ENCODE measurements at places on chromosomes 5 and 9.

GRCh38 chr5:6840136-6840793 lies 127.0 kb downstream of the TENT4A start:
- no peak for DNase-seq

DNA sequence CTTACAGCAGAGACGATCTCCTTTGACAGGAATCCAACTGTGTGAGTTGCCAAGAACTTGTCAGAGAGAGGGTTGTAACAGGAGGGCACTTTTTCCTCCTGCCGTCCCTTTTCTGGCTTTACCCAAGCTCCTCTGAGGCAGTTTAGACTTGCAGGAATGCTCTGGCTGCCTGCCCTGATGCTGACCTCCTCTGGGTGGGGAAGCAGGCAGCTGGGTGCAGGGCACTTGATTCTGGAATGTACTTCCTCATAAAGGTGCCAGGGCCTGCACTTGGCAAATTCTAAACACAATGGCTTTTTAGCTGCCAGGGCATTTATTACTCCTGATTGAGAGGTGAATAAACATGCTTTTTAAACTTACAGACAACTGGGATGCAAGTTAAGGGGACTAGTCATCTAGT lies 190.4 kb downstream of the EPB41L4A start:
- DNase-seq = no peak

- DNase-seq = no peak
Measured at GRCh38 chr9:81690251-81690851, 1.0 kb upstream of the TLE1 start.

GRCh38 chr9:131111186-131111853 lies 14.1 kb upstream of the NUP214 start:
- no peak for DNase-seq

GRCh38 chr9:131117762-131118145 lies 7.6 kb upstream of the NUP214 start:
- DNase-seq = no peak

DNA sequence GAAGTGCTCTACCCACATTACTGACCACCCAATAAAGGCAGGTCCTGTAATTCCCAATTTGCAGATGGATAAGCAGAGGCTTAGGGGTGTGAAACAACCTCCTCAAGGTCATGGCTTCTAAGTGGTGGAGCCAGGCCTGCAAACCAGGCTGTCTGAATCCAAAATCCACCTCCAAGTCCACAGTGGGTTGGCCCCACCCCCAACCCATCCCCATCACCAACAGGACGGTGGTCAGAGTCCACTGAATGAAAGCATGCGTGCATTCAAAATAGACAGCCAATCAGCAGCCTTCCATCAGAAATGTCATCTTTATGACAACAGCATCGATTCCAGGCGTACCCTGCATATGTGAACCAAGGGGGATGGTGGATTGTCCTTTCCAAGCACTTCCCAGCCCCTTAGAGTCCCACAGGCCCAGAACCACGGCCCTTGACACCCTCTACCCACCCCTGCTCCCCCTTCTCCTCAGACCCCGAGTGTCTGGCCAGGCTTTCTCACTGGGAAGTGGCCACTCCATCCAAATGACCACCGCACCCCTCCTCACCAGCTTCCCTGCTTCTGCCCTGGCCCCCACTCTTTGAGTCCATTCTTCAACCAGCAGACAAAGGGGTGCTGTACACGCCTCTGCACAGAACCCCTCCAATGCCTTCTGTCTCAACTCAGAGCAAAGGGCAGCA lies 133.1 kb downstream of the KCNIP1 start:
- DNase-seq = no peak

GRCh38 chr5:147685993-147686392 lies 96.5 kb downstream of the JAKMIP2 start:
- no peak for DNase-seq

GRCh38 chr9:85639675-85640186 lies 102.0 kb downstream of the AGTPBP1 start:
- DNase-seq = no peak

GRCh38 chr9:116516456-116516855 lies 170.6 kb upstream of the TRIM32 start:
- DNase-seq = no peak

GRCh38 chr9:88533951-88534455 lies 975 bp upstream of the NXNL2 start:
- DNase-seq = no peak

GRCh38 chr9:20028849-20029231 lies 240.0 kb upstream of the SLC24A2 start:
- no peak for DNase-seq

GRCh38 chr5:81553567-81554212 lies 159.8 kb upstream of the ACOT12 start:
- DNase-seq = no peak

DNA sequence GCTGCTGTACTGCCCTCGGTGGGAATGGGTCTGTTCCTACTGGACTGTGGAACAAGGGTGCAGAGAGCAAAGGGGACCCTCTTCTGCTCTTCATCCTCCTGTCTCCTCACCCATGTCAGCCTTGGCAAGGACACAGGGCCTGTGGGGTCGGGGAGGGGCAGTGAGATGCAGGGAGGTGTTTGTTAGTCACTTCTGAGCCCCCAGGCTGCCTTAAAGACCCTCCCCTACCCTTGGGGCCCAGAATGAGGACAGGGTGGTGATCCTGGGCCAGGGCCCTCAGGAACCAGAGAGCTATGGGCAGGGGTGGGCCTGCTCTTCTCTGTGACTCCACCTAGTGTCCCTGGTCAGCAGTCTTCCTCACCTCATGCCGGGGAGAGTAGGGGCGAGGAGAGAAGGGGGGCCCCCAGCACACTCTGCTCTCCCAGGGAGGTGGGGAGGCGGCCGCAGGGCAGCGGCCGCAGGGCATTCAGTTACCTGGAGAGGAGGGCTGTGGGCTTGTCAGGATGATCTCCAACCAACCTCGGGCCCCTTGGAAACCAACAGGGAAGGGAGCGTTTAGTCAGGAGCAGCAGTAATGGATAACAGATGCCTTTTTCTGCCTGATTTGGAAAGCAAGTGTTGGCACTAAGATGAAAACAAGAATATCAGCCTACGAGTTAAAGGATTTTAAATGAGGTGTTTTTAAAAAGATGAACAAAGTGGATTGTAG lies 62.0 kb upstream of the GARNL3 start:
- no peak for DNase-seq

GRCh38 chr5:67858471-67859031 lies 357.0 kb upstream of the PIK3R1 start:
- no peak for DNase-seq

DNA sequence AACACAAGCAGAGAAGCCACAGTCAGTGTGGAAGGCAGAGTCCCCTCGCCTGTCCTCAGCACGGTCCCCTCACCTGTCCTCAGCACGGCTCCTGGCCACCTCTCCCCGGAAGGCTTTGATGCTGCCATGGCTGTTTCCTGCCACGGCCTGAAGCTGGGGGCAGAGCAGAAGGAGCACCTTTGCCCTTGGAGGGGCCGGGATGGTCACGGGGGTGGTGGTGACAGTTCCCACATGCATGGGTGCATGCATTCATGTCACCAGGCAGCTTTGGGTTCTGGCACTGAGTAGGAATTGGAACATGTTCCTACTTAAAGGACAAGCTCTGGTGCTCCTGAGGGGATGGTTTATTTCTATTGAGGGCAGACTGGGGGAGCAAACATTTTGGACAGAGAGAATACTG lies 57.8 kb upstream of the PHYKPL start:
- no peak for DNase-seq

DNA sequence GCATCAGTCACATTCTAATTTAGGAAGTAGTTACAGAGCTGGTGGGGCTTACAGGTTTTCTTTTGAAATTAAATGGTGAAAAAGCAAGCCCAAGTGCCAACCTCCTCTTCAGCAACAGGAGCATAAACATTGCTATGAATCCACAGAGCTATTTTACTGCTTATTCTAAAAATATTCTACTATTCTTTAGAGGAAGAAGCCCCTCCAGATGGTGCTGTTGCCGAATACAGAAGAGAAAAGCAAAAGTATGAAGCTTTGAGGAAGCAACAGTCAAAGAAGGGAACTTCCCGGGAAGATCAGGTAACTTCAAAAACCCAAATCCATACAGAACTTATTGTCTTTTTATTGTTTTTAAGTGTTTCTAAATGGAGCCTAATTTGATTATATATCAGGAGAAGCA lies 202.8 kb downstream of the CWC27 start:
- no peak for DNase-seq

DNA sequence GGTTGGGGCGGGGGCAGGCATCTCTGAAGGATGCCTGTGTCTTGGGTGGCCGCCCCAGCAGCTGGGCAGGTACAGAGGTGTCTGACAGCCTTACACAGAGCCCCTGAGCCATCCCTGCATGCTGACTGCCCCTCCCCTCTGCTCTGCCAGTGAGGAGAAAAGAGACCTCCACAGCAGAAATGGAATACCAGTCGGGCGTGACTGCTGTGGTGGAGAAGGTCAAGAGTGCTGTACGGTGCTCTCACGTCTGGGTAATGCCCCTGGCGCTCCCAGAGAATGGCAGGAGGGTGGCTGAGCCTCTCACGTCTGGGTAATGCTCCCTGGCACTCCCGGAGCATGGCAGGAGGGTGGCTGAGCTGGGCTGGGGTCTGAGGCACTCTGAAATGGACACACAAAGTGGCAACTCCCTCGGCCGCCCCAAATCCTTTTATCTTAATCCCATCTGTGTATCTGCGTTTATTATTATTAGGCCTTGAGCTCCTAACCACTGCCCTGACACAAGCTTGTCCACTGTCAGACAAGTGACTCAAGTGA lies 2.5 kb upstream of the RABL6 start:
- DNase-seq = no peak

- no peak for DNase-seq
Measured at GRCh38 chr5:68751661-68752060, 342.2 kb upstream of the SLC30A5 start.

DNA sequence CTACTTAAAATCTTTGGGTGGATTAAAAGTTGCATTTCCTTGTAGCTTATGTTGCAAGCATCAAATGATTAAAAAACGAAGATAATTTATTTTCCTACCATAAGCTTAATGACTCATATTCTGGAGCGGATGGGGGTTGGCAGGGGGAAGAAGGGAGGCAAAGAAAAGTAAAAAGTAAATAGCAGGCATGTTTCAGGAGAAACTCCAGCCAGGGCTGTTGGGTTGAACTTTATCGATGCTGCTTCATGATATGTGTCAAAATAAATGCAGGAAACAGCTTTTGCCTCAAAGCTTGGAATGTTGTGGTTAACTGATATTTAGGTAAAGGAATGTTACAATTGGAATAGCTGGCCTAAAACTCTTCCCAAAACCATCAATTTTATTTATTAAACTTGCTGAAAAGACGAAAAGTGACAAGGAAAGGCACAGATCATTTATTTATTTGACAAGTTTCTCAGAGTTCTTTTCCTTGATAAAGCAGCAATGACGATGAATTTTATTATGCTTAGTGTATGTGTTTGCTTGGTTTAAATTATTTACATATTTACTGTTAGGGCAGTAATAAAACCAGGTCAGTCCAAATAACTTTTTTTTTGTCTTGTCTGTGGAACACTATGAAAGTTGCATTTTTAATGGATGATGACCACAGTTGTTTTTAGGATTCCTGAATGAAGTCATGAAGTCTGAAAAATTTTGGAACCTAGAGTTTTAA lies 177.9 kb downstream of the PCSK1 start:
- no peak for DNase-seq

GRCh38 chr9:33415501-33416038 lies 13.2 kb upstream of the AQP7 start:
- peak; percentile 77 for DNase-seq

DNA sequence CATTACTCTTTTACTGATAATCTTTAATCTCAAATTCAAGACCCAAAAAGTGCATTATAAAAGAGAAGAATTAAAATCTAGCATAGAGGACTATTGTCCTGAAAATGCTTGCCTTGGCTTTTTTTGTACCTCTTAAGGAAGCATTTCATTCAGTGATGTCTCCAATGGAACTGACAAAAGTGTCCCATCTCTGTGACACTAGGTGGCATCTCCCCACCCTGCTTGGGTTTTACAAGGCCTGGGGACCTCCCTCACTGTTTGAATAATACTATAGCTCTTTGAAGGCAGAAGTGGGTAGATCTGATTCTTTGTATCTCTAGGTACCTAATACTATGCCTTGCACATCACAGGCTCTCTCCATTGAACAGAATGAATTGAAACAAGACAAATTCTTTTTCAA lies 180.6 kb downstream of the EPB41L4A start:
- DNase-seq = no peak

DNA sequence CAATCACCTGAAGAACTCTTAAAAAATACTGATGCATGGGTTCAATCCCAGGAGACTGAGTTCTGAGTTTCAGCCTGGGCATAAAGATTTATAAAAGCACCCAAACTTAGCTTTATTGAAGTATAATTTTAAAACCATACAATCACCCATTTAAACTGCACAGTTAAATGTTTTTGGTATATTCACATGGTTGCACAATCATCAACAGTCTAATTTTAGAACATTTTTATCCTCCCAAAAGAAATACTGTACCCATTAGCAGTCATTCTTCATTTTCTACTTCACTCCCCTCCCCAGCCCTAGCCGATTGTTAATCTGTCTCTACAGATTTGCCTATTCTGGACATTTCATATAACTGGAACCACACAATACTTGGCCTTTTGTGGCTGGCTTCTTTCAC lies 141.7 kb downstream of the ARSB start:
- no peak for DNase-seq

DNA sequence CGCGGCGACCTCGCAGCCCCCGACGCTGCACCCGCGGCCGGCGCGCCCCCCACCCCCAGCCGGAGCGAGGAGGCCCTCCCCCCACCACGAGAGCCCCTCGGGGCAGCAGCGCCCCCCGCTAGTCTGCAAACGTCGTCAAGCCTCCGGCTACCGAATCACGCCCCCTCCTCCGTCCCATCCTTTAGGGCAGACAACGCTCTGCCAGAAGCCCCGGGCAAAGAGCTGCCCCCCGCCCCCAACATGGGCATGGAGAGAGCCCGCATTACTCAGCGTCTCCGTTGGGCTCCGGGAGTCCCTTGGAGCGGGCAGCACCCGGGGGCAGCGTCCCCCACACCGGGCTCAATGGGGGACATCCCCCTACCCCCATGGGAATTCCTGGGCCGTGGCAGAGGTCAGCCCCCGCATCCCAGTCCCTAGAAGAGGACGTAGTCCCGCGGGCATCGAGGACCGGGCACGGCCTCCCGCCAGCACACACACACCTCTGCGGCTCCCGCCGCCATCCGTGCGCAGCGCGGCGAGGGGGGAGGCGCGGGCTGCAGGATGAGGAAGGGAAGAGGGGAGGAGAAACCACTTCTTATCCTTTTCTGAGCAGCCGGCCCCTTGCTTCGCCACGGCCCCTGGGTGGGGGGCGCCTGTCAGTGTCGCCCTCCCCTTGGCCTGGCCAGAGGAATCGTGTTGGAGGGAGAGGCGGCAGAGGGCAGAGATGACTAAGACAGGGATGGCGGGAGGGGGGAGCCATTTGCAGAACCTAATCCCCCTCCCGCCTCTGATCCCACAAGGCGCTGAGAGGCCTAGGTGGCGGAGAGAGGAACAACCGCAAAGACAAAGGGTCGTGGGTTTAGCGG lies 750 bp downstream of the DNM1 start:
- DNase-seq = no peak

- no peak for DNase-seq
Measured at GRCh38 chr5:12488161-12488560, 583.9 kb upstream of the CTNND2 start.

- DNase-seq = no peak
Measured at GRCh38 chr5:72166070-72166979, 59.0 kb downstream of the MAP1B start.

Data from activated CD4-positive, alpha-beta T cell treated with anti-CD3 and anti-CD28 coated beads, Interleukin-2, amount 50 U/mL, for 24 hours (primary cell).